ENCODE measurements at places on chromosomes 11 and 22.

DNA sequence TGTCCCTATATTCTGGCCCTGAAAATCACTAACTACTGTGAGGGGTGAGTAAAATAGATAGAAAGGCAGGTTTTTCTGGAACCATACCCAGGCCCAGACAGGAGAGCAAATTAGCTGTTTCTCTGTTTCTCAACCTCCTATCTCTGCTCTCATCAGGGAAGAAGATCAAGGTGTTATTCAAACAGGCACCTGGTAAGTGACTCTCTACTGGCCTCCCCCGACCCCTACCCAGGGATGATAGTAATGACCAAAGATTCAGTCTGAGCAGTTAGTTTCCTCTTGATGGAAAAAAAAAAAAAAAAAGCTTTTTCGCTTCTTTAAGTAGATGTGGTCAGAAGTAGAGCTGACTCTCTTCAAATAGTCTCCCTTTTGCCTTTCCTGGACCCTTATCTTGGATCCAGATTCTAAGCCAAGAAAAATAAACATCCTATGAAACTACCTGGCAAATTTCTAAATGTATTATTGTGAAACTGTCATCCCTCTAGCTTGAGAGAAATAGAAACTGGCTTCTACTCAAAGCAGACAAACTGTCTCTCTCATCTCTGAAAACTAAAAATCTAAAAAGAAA is 9.9 kb downstream of the LRRC4C start:
- DNase-seq = no peak

- peak; percentile 25 for DNase-seq
Measured at GRCh38 chr11:122668562-122669090, 13.1 kb downstream of the UBASH3B start.

GRCh38 chr11:89441606-89442005 is 49.6 kb downstream of the NOX4 start:
- no peak for DNase-seq

DNA sequence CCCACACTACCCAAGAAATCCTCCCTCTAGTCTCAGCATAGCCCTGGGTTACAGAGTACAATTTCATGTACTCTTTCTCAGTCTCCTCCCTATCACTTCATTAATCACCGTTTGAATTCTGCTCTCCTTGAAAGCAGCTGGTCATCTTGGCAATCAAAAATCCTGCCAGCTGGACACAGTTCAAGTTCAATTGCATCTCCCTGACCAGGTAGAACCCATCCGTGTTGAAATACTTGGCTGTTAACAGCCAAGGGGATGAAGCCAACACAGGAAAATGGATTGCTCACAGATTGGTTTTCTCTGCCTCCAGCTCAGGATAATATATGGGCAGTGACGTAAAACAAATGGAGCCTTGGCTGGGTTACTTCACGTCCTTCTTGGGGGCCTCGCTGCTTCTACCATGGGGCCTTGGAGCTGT is 55.1 kb upstream of the GRK3 start:
- no peak for DNase-seq

- no peak for DNase-seq
Measured at GRCh38 chr11:117514256-117514655, 186.6 kb downstream of the CEP164 start.

- DNase-seq = no peak
Measured at GRCh38 chr11:75465701-75466531, 32.9 kb upstream of the KLHL35 start.

GRCh38 chr11:44165432-44165831 is 70.0 kb downstream of the EXT2 start:
- DNase-seq = no peak

DNA sequence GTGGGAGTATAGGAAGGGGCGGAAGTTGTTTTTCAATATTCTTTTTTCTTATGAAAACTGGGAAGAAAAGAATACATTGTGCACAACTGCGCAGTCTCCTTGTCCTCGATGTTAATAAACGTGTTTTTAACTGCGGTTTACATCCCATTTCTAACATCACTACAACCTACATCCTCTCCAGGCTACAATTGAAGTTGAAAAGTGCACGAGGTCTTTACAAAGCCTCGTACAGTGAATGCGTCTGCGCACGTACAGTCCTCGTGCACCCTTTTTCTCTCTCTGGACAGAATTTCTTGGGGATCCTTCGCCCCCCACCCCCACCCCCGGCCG is 102.4 kb downstream of the WT1 start:
- no peak for DNase-seq

- DNase-seq = no peak
Measured at GRCh38 chr22:16776080-16776479, 49.1 kb downstream of the XKR3 start.

DNA sequence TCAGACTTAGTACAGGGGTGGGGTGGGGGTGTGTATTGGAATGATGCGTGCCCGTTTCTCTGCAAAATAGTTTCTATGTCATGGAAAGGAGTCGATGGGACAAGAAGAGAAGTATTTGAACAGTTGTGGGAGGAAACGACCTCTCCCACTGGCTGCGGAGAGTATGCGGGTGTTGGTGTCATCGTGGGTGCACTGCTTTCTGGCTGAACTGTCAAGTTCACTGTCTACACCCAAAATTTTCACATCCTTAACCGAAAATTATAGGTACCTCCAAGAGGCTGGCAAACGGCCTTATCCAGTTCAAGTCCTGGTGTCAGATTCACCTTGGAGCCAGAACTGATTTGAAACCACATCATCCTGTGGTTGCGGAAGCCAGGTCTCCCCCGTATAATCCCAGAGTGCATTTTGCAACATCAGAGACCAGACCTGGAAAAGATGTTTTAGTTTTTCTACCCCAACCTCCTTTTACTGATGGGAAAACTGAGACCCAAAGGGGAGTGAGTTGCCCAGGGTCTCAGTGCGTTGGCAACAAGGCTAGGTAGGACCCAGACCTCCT is 497 bp upstream of the SSRP1 start:
- no peak for DNase-seq

DNA sequence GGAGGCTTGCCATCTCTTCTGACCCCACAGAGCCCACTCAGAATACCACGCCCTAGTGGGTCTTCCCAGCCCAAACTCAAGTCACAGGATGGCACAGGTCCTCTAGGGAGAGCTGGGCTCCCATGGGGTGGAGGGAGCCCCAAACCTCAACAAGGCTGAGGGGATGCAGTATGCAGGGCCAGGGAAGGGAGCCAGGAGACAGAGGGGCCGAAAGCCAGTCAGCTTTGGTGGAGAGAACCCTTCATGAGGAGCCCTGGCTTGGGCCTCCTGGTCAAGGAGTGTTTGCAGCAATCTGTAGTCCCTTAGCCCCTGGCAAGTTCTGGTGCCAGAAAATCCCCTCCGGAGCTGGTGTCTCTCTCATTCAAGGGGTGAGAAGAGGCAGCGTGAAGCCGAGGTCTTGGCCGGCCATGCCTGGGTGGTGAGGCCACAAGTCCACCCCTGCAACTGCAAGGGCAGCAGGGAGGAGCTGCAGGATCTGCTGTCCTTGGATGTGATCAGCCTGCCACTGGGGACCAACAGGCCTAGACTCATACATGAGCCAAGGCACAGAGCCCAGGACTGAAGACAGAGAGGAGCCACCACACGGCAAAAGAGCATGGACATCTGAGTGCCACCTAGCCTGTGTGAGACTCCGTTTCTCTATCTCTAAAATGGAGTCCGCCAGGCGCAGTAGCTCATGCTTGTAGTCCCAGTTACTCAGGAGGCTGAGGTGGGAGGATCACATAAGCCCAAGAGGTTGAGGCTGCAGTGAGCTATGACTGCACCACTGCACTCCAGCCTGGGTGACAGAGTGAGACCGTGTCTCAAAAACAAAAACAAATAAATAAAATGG is 24.1 kb downstream of the NEAT1 start:
- peak; percentile 67 for DNase-seq

- no peak for DNase-seq
Measured at GRCh38 chr22:30204742-30205111, 41.8 kb downstream of the LIF start.

DNA sequence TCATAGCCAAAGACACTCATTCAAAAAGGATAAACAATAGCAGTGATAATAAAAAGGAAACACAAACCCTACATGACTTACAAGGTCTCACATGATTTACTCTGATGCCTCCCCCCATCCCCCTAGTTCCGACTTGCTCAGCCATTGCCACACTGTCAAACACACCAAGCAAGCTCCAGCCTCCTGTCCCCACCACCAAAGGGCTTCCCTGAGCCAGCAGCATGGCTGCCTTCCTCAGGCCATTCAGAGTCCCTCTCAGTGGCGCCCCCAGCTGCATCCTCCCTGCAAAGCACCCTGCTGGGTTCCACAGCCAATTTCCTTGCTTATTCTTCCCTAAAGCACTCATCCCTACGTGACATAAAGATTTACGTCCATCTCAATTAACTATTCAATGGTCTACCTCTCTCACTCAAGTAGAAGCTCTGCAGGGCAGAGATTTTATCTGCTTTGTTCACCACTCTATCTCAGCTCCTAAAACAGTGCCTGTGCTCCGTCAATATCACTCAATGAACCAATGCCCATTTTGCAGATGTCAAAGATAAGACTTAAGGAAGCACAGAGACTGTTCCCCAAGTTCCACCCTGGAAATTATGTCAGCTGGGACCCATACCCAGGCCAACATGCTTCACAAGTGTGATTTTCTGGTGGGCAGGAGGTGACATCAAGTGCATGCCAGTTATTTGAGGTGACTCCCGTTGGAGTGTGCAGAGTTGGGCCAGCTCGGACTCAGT is 106.9 kb downstream of the SYN3 start:
- no peak for DNase-seq

- no peak for DNase-seq
Measured at GRCh38 chr11:93518081-93518480, 25.1 kb downstream of the SMCO4 start.

- DNase-seq = no peak
Measured at GRCh38 chr11:14454861-14455632, 44.6 kb downstream of the COPB1 start.

DNA sequence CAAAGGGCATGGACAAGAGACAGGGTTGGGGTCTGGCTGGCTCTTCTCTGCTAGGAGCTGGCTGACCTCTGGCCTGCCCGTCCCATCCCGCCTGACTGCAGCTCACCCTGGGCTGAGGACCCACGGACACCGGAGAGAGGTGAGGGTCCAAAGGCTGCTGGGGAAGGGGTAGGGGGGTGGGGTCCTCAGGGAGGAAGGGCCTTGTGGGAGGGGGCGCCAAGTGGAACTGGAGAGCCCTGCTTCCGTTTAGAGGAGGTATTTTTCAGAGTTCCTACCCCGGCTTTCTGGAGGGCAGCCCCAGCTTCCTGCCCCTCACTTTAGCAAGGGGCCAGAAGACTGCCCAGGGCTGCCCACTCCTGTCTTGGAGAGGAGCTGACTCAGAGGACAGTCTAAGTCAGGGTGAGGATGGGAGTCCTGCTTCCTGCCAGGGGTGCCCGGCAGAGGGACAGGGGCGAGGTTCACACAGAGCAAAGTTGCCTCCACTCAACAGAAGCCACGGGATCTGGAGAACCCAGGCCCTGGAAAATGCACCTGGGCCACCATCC is 7.1 kb downstream of the LARGE2 start:
- DNase-seq = no peak

DNA sequence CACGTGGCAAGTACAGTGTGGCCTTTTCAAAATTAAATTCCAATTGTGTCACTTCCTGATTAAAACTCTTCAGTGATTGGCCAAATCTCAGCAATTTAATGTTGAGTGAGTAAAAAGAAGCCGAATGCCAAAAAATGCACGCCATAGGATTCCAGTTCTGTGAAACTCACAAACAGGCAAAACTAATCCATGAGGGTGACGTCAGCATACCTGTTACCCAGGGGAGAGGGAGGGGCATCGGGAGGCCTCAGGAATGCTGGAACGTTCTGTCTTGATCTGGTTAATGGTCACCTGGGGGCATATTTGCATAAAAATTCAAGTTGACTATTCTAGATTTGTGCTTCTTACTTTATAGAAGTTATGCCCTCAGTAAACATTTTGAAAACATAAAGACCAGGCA is 39.9 kb upstream of the RAB1B start:
- DNase-seq = no peak

DNA sequence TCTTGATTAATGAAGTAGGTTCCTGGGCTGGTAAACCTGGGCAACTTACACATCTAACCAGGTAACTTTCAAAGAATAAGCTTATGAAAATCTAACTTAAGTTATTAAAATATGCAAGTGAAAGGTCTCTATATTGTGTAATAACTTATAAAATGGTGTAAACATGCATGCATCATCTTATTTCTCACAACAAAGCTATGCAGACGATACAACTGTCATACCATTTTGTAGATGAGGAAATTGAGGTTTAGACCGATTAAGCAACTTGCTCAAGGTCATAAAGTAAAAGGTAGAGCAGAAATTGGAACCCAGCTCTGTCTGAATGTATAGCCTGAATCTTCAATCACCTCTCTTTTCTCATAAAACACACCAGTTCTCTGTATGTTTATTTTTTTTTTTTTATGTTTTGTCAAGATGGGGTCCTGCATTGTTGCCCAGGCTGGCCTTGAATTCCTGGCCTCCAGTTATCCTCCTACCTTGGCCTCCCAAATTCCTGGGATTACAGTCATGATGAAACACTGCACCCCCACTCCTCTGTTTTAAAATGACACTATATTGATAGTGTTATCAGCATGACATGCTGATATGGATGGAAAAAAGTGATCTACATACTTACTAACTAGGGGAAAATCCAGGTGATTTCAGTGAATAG is 109.6 kb downstream of the SGSM3 start:
- no peak for DNase-seq

DNA sequence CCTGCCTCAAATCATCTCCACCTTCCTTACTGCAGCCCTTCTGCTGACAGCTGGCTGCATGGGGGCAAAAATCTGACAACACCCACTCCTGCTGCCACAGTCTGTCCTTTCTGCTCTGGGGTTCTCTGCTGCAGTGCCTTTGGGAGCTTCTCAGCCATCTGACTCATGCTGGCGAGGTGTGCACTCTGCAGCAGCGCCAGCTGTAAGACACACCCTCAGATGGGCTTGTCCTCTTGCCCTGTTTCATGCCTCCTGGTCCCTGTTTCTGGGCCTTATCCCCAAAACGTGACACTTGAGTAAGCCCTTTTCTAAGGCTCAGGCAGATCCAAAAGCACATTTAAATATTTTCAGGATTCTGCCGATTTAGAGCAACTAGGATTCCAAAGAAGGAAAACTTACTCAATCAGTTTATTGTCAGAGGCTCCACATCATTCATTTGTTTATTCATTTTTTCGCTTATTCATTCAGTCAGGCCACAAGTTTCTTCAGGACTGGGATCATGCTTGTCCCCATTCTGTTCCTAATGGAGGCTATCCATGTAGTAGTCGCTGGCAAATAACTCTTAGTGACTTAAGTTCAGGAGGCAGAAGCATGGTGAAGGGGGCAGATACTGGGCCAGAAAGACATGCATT is 60.2 kb downstream of the SMIM38 start:
- DNase-seq = no peak

DNA sequence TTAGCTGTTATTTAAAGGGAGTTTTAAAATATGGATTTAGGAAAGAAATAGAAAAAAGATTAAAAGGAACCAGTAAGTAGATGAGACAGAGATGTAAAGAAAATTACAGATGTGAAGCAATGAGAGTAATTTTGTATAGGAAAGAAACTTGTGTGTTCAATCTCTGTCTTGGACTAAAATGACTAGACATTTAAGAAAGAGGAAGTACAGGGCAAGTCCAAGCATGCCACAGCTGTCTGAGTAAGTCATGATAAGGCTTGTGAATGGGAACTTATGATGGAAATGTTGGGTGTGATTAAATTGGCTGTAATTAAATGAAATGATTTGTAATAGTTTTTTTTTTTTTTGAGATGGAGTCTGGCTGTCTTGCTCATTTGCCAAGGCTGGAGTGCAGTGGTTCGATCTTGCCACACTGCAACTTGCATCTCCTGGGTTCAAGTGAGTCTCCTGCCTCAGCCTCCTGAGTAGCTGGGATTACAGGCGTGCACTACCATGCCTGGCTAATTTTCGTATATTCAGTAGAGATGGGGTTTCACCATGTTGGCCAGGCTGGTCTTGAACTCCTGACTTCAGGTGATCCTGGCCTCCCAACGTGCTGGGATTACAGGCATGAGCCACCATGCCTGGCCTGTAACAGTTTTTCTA is 5.9 kb upstream of the ACY3 start:
- DNase-seq = no peak

Measured in activated naive CD4-positive, alpha-beta T cell treated with anti-CD3 and anti-CD28 coated beads, Interleukin-2, amount 50 U/mL, for 72 hours (primary cell).